ENCODE measurements at places on chromosomes 3 and 15. TPM values are rescaled to one million over a fixed set of nuclear protein-coding genes. Genes with fewer than 3 reads are reported as not detected.

WWTR1 gene
- 393 TPM for total RNA-seq

CACNA1D gene
- not detected for total RNA-seq

SMAD6 gene
- 24.2 TPM for total RNA-seq

LMAN1L gene
- not detected for total RNA-seq

PLA2G4F gene
- not detected for total RNA-seq

TLR9 gene
- under 0.01 TPM for total RNA-seq

ST8SIA2 gene
- total RNA-seq: not detected

CCDC39 gene
- not detected for total RNA-seq

PDCD7 gene
- total RNA-seq: 23.4 TPM

CD86 gene
- total RNA-seq: not detected

KY gene
- total RNA-seq: not detected

SOX14 gene
- total RNA-seq: not detected

AMOTL2 gene
- 141 TPM for total RNA-seq

AGTR1 gene
- not detected for total RNA-seq

KLHL40 gene
- total RNA-seq: not detected

ZNF502 gene
- 4.9 TPM for total RNA-seq

SLC2A2 gene
- not detected for total RNA-seq

SERPINI2 gene
- total RNA-seq: not detected

RPSA gene
- 1,084 TPM for total RNA-seq

BNC1 gene
- total RNA-seq: 5.2 TPM
